ENCODE measurements at places on chromosomes 16 and 17.
A peak's percentile ranks its signal among the peaks of the same experiment; 100 is the strongest.

DNA sequence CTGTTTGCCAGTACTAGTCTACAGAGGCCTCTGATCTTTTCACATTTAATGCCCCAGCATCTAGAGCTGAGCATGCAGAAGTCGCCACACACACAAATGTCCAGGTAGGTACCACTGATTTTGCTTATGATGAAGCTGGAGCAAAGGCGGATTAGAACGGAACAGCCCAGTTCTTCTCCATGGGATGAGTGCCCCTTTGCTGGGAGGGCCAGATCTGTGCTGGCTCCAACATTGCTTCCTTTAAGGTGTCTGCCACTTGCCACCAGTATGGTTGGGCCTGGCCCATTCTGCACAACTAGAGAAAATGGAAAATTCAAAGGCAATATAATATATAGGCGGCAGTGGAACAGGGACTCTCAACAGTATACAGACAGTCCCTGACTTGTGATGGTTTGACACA, 2.2 kb upstream of the MNT start:
- DNase-seq: no peak

DNA sequence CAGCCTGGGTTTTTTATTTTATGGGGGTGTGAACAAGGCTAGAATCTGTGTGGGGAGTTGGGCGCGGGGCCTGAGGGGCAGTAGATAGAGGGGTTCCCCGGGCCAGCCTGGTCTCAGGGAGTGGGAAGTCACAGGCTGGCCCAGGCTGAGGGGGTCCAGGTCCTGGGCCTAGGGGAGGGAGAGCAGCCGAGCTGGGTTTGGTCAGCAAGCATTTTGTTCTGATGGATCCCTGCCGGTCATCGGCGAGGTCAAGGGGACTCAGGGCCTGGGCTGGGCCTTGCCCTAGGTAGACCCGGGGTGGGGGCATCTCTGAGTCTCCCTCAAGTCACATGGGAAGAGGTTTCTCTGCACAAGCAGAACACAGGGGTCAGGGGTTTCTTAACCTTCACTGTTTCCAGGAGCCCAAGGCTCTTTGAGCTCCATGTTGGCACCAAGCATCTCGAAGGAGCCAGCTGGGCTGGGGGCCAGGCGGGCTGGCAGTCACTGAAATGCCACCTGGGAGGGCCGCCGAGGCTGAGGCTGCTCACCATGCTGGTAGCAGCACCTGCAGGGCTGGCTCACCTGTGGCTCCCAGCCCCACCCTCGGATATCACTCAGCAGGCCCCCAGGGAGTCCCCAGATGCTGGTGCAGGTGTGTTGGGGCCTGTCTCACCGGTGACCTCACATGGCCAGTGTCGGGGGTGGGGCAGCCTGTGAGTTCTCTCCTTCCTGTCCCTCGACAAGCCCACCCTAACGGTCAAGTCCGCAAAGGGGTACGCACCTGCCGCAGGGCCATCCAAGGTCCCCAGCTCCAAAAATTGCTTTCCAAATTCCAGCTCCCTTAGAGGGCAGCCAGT, 41.0 kb downstream of the SLC7A5 start:
- DNase-seq: no peak

- DNase-seq: no peak
Measured at GRCh38 chr17:72916991-72917390, 175.5 kb downstream of the SLC39A11 start.

DNA sequence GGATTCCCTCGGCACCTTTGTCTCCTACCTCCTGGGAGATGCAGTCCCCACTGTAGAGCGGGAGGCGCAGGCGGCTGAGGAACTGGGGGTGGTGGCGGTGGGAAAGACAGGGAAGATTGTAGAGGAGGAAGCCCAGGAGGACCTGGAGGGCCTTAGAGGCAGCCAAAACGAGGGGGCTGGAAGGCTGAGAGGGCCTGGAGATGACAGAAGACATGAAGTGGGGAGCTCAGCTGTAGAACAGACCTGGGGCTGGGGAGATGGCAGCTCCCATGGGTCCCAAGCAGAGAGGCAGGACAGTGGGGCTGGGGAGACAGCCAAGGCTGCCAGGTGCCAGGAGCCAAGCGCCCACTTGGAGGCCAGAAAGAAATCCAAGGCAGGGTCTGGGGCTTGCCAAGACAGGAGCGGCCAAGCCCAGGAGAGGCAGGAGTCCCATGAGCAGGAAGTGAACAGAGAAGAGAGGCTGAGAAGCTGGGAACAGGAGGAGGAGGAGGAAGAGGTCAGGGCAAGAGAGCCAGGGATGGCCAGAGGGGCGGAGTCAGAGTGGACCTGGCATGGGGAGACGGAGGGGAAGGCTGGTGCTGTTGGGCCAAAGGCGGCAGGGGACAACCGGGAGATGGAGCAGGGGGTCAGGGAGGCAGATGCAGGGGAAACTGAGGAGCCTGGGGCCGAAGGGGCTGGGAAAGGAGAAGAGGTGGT, 803 bp downstream of the APOBR start:
- no peak for DNase-seq

GRCh38 chr16:23504453-23505179, 5.7 kb downstream of the GGA2 start:
- peak; percentile 72 for DNase-seq

DNA sequence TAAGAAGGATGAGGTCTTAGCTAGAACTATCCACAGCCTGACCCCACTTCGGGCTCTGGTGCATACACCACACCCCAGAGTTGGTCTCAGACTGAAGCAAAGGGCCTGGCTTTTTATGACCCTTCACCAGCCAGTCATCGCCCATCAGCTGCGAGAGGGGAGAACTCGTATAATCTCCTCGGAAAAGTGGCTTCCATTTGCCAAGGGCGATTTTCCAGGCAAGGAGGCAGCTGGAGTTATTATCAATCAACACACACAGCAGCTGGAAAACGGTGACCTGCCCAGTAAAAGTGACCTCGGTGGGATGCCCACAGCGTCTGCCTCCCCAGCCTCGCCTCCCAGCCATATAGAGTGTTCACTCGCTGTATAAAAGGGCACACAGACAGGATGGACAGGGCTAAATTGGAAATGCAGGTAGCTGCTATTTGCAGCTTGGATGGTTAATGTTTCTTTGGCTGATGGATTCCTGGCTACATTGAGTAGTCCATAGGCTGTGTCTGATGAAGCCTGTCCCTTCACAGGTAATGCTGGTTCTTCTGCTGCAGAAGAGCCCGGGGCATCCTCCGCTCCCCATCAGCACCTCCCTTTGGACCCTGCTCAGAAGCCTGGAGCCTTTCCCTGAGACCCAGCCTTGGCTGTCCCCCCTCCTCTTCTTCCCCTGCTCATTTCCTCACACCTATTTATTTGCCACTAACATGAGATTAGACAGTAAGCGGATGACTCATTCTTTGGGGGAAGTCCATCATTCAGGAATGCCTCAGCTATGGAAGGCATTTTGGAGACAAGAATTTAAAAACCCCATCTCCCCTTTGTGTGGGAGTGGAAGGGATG, 45.7 kb downstream of the TMEM186 start:
- DNase-seq: peak; percentile 20

GRCh38 chr17:55829995-55830612, 79.3 kb downstream of the PCTP start:
- DNase-seq: no peak

- DNase-seq: no peak
Measured at GRCh38 chr17:68516732-68517131, 4.5 kb downstream of the PRKAR1A start.

DNA sequence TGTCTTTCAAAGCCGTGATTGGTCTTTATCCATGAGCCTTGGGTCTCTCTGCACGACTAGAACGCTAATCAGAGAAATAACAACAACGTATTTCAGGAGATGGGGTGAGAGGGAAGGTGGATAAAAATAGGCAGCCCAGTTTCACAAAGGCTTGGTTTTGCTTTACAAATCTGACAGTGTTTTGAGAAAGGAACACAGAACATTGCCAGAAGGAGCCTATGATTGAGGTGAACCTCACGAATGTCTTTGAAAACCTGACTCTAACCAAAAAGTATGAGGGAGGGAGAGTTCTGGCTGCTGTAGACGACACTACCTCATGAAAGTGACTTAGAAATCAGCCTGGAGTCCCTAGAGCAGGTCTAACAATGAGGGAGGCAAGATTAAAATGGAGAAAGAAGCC, 38.0 kb upstream of the NOL11 start:
- DNase-seq: no peak

DNA sequence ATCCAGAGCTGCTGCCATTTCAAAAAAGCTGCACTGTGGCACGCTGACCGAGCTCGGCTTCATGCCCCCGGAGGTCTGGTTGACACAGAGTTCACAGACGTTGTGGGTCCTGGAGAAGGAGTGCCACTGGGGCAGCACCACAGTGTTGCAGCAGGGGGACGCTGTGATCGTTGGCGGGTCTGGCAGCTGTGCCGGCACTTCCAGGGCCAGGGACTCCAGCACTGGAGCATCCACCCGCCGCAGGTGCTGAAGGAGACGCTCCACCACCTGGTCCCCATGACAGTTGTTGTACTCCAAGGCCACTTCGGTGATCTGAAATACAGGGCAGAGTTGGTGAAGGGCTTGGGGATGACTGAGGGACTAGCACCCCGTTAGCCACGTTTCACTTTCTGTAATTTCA, 23.5 kb downstream of the SNN start:
- DNase-seq: no peak

DNA sequence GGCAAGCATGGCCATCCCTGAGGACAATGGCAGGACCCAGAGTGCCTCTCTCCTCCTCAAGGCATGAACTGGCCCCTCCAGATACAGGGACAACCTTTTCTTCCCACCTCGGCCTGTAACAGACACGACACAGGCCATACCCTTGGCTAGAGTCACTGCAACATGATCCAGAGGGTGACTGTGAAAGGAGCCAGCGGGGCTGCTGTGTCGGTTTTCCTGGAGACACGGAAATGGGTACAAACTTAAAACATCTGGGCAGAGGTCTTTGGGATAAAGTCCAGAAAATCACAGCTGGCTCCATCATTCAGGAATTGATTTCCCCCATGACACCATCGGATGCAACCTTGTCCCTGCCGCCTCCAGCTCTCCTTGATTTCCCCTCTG, 5.3 kb downstream of the CEP295NL start:
- DNase-seq: no peak

- no peak for DNase-seq
Measured at GRCh38 chr16:64450177-64450576, 671.7 kb downstream of the CDH11 start.

GRCh38 chr17:78396441-78397337, 18.2 kb downstream of the PGS1 start:
- no peak for DNase-seq

DNA sequence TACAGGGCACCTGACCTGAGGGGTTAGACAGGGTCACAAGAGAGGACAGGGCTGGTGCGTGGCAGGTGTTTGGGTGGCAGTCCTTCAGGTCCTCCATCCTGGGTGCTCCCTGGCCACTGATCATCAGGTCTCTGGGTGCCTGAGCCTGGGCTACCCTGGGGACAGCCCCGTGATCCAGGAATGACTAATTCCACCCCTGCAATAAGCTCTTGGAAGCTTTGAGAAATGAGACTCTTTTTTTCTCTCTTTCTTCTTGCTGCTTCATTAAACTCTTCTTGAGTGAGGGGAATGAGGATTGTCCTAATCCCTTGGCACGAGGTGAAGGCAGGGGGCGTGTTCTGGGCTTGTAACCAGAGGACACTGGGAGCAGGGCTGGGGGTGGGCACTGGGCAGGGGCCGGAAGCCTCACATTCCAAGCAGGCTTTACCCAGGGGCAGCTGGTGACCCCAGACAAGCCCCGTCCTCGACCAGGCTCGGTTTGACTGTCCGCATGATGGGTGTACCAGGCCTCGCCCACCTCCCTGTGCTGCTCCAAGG, 21.4 kb upstream of the SPNS2 start:
- DNase-seq: no peak

Measured in SW 1271 (cell line).